ENCODE measurements at places on chromosomes 7 and 10. TPM values are rescaled to one million over a fixed set of nuclear protein-coding genes. Genes with fewer than 3 reads are reported as not detected.

DNA sequence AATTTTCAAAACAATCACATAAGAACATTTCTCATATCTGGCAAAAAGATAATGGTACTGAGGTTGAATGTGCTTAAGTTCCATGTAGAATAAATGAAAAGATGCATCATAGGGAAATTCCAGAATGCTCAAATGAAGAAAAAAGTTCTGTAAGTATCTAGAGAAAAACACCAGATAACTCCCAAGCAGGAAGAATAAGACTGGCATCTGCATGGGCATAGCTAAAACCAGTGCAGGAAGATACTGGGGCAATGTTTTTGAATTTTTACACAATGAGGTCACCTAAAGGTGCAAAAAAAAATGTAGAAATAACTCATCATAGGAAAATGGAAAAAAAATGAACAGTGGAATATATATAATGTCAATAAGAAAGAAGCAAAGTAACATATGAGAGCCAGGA, 275.2 kb downstream of the BAMBI start:
- no peak for DNase-seq

Gene PHKG1
- total RNA-seq, result 3.6 TPM

- DNase-seq, result peak; percentile 78
Measured at GRCh38 chr10:5547931-5548660, 23.3 kb downstream of the CALML3 start.

- DNase-seq, result no peak
Measured at GRCh38 chr10:126646110-126646509, 24.4 kb downstream of the C10orf90 start.

Gene MGMT
- 28.5 TPM for total RNA-seq

Gene SORCS3
- total RNA-seq, result 1.3 TPM

- DNase-seq, result no peak
Measured at GRCh38 chr10:60989400-60989876, 45.5 kb upstream of the RHOBTB1 start.

DNA sequence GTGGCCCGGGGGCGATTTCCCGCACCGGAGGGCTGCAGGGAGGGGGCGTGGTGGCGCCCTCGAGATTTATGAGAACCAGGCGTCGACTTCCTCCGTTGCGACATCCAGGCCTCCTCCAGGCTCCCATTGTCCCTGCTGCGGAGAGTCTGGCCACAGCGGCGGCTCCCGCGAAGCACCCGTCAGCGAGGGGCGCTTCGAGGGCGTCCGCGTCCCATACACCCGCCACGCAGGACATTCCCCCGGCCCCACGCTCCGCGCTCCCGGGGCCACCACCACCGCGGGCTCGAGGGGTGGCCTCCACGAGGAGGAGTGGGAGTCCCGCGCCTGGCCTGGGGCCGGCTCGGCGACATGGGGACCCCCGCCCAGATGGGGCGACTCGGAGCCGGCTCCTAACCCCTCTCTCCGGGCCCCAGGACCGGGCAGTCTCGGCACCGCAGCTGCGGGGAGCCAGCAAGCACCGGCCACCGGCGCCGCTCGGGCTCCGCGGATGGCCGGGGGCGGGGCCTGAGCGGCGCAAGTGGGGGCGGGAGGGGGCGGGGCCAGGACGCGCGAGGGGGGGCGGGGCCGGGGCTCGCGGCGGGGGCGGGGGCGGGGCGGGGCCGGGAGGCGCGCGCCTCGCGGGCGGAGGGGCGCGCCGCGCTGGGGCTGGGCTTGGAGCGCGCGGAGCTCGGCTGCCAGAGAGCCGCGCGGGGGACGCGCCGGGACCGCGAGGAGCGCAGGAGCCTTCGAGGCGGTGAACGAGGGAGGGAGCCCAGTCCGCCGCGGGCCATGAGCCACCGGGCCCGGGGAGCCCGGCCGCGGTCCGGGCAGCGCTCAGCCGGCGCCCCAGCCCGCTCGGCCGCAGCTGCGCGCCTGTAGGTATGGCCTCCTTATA, at the start of gene SH2B2:
Gene SH2B2 (plus strand): TSS at position 632 of the 874 bp plus-strand sequence. CDS start 13,683 bp downstream, outside the sequence.
- no peak for DNase-seq

Gene SPOCK2
- total RNA-seq, result 3.2 TPM

- no peak for DNase-seq
Measured at GRCh38 chr7:156173346-156173745, 361.1 kb upstream of the SHH start.

- DNase-seq, result no peak
Measured at GRCh38 chr7:30470163-30470770, 8.3 kb downstream of the NOD1 start.

GRCh38 chr7:31890198-31890597, 180.0 kb downstream of the PDE1C start:
- no peak for DNase-seq

Gene TAF3
- total RNA-seq, result 3.8 TPM

- DNase-seq, result no peak
Measured at GRCh38 chr7:34107276-34107675, 201.9 kb downstream of the BMPER start.

DNA sequence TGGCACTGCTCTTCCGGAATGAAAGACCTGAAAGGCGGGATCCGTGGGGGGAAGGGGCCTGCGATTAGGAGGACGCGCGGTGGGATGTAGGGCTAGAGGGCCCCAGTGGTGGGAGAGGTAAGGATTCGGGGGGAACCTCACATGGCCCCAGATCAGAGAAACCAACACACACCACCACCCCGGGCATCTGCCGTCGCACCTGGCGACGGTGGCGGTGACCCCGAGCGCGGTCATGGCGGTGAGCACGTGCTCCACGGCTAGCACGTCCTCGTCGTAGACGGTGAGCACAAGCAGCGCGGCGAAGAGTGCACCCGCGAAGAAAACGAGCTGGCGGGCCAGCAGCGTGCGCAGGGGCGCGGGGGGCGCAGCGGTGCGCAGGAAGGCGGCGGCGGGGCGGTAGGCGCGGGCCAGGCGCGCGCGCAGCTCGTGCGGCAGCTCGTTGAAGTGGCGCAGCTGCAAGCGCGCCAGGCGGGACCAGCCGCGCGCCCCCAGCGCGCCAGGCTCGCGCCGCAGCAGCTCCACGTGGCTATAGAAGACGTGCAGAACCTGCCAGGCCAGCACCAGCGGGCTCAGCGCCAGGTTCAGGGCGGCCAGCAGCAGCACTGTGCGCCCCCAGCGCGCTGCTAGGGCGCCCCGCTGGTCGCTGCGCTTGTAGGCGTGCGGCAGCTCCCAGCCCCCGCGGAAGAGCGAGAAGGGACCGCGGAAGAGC, 5.7 kb downstream of the ATG9B start:
- no peak for DNase-seq

GRCh38 chr10:103692952-103693811, 162.2 kb downstream of the SH3PXD2A start:
- DNase-seq, result no peak

- no peak for DNase-seq
Measured at GRCh38 chr7:128153436-128153835, 87.6 kb upstream of the LEP start.

GRCh38 chr7:137074391-137075030, 206.1 kb downstream of the CHRM2 start:
- DNase-seq, result no peak

- no peak for DNase-seq
Measured at GRCh38 chr7:131151034-131151433, 176.6 kb upstream of the MKLN1 start.

DNA sequence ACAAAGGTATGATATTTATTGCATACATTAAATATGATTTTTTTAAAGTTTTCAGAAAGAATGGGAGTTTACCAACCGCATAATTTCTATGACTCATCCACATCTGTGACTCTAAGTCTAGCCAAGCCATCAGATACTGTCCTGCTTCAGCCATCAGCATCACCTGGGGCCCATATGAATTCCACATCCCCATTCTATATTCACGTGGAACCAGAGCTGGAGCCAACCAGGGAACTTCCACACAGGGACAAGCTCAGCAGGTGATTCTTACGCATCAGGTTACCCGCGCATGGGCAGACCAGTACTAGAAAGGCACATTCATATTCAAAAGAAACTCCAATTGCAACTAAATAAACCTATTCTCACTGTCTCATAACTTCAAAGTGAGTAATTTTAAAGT, 817.7 kb upstream of the IGFBP3 start:
- no peak for DNase-seq

GRCh38 chr7:29565224-29565630, 1.6 kb downstream of the PRR15 start:
- no peak for DNase-seq

DNA sequence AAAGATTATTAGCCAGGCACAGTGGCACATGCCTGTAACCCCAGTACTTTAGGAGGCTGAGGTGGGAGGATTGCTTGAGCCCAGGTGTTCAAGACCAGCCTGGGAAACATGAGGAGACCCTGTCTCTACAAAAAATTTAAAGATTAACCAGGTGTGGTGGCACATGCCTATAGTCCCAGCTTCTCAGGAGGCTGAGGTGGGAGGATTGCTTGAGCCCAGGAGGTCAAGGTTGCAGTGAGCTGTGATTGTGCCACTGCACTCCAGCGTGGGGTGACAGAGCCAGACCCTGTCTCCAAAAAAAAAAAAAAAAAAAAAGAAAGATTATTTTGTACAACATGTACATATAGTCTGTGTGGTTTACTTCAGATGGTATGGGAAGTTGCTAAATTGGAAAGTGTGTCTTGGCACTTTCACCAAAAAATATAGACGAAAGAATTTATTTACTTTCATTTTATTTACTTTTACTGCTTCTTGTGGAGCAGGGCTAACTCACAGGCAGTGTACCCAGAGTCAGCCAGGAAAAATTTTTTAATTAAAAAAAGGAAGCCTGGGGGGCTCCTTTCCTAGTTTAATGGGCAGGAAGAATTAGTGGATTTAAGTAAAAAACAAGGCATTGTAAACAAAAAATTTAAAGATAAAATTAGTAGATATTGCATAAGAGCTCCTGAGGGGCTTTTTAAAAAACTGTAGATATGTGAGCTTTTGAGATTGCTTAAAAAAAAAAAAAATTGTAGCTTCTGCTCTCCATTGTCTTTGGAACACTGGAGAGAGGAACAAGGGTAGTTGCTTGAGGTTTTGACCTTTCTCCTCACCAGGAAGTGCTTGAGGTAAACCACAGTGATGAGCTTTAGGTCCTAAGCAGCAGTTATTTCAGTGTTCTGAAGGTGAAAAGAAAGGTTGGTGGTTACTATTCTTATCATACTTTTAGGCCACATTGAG, 44.6 kb upstream of the VDAC2 start:
- no peak for DNase-seq

DNA sequence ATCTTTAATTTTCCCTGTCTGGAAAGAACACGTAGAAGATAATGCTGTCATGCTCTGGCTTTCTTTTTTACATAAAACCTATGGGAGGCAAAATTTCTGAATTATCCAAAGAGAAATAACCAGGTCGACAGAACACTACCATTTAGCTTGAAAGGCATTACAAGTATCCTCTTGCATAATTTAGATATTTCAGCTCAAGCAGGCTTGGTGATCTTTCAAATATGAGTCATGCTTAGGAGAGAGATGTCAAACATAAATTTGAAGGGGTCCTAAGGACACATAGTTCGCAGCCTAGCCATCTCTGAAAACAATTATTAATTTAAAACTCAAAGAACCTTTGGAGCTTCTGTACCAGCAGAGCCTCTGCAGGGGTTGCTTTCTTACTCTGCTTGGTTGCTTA, 100.9 kb downstream of the FAS start:
- DNase-seq, result no peak

DNA sequence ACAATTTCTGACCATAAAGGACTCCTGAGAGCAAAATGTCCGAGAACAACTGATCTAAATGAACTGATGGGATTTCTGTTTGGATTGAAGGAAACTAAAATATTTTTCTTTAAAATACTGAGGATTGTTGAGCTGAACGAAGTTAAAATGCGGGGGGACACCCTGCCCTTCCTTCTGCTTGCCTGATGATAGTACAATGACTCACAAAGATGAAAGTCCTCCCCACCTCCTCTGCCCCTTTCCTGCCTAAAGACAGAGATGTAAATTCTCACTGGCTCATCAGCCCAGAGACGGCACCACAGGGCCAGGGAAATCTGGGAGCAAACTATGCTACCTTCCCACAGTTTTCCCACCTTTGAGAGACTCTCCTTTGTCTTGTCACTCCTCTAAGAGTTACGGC, 180.6 kb downstream of the PHTF2 start:
- DNase-seq, result no peak

DNA sequence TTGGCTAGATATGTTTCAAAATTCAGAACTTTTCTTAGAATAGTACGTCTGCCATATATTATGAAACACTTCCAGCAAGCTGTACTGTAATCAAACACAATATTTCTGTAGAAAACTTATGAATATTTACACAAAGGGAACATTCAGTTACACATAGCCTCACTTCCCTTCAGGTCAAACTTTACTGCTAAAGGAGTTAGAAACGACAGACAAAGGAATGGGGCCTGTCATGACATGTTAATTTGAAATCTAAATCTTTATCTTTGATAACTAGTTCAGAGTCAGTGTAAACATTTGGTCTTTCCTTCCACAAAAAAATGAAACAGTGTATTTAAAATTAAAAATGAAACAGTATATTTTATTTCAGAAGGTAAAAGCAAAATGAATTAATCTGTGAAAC, 1.0 kb upstream of the CROT start:
- DNase-seq, result peak; percentile 13

DNA sequence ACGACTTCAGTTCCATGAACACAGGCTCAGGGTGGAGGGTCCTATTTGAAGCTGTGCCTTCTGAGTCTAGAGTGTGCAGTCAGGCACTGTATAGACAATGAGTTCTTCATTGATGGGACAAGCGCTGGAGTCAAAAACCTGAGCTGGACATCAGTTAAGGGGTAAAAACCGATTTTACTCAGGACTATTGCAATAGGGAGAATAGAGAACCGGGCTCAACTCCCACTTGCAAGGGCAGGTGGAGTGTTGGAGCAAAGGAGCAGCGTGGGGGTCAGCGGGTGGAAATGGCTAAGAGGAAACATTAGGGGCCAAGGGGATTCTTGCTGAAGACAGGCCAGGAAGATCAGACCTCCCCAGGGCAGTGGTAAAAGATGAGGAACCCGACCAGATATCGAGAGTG, 28.5 kb downstream of the PRLHR start:
- no peak for DNase-seq

Gene NKX2-3
- total RNA-seq, result 0.11 TPM

Gene KCNK18
- total RNA-seq, result not detected

Gene ADAP1
- 11.7 TPM for total RNA-seq
